ENCODE measurements at places on chromosomes 1 and 21.
A peak's percentile ranks its signal among the peaks of the same experiment; 100 is the strongest.

GRCh38 chr1:115809847-115810246, 31.1 kb downstream of the NHLH2 start:
- DNase-seq = no peak

GRCh38 chr1:162688521-162688920, 56.3 kb downstream of the DDR2 start:
- no peak for DNase-seq

- no peak for DNase-seq
Observed at GRCh38 chr1:31507676-31508530, 68.4 kb upstream of the TINAGL1 start.

DNA sequence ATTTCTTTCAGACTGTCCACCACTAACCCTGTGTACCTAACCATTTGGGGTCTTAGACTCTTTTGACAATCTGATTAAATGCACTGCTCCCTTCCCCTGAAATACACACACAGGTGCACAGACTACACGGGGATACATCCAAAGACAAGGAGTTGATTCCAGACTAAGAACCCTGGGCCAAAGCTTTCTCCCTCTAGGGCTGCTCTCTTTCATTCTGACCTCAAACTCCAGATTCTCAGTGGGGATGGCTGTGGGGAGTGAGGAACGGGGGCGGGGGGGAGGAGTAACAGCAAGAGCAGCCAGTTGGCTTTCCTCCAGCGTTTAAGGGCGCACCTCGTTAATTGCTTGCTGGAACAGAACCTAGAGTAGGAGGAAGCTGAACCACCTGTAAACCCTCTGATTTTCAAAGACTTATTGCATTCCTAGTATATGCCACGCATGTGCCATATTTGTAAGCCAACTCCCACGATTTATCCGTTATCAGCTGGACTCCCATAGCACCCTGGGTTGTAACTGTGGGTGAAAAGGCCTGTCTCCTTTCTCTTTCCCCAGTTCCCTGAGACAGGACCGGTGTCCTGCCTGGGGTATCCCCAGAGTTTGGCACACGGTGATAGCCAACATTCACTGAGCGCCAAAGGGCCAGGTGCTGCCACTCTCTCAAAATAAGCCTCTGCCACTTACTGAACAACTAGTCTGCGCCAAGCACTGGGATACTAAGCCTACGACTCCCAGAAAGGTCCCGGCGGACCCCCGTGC, 920 bp downstream of the MTHFR start:
- DNase-seq = peak; percentile 59

- DNase-seq = no peak
Observed at GRCh38 chr1:95325349-95325748, 91.3 kb downstream of the RWDD3 start.

DNA sequence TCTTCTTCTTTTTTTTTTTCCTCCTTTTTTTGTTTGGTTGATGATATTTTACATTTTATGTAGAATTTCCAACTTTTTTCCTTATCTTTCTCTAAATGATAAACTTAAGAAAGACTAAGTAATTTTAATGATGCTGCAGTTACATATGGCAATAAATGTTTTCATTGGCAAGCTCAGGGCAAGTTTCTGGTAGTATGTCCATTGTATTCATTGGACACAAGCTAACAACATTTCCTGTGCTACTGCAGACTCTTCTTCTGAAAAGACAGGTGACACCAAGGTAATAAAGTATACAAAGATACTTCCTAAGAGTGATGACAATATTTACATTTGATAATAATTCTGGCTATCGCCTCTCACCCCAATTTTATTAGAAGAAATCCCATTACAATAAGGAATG, 219.2 kb upstream of the NFIA start:
- DNase-seq = no peak

DNA sequence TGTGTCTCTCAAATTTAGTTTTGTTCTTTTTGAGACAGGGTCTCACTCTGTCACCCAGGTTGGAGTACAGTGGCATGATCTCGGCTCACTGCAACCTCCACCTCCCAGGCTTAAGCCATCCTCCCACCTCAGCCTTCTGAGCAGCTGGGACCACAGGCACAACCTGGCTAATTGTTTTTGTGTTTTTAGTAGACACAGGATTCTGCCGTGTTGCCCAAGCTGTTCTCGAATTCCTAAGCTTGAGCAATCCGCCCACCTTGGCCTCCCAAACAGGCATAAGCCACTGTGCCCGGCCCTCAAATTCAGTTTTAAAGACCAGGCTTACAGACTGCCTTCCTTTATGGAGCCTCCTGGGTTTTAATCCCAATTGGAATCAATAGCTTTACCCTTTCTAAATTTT, 83.7 kb upstream of the SELENON start:
- DNase-seq = no peak

GRCh38 chr1:67700220-67700619, 15.2 kb downstream of the GADD45A start:
- no peak for DNase-seq

GRCh38 chr1:157193702-157194391, 55.7 kb upstream of the ETV3 start:
- peak; percentile 66 for DNase-seq

DNA sequence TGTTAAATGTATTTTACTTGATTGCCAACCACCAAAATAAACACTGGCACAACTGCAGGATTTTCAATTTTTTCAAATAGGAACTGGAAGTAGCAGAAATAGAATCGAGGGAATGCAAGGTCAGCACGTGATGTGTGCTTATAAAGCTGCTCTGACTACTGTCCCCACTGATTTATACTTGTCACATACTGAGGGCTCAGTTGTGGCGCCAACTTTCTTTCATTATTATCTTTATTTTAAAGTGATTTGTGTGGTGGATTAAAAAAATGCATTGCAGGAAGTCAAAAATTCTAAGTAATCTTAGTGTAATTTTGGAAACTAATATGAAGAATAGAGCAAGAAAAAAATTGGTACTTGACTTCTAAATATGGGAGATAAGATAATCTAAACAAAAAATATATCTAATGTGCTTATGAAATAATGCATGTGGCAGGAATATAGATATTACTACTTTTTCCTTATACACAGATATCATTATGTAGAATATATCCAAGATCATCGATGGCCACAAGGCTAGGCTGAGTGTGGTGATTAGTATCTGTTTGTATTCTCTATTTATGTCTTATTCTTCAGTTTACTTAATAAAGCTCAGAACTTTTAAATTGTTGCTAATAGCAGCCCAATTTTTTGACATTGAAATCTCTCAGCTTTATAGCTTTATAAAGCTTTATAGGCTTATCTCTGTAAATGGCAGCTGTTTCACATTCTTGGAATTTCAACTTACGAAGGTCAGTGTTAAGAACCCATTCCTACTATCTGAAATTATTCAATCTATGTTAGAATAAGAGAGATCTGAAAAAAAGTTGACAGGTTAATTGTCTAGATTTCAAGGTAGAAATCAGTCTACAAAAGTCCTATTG, 404.5 kb upstream of the ADAMTS5 start:
- no peak for DNase-seq

- no peak for DNase-seq
Observed at GRCh38 chr21:33026443-33026858, 716 bp downstream of the OLIG2 start.

DNA sequence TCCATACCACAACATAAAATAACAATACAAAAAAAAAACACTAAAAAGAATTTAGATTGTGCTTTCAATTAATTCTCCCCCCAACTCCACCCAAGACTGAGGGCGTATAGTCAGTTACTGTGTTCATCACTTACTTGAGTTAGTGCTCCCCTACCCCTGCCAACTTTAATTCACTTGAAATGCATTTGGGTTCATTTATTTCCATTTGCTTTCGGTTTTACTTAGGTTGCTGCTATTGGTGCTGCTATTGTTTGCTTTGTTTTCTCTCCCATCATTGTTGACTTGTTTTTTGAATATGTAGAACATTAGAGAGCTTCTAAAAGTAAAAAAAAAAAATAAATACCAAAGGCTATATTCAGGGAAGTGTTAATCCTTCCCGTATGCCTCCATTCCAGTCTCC, 10.7 kb upstream of the CYYR1 start:
- DNase-seq = no peak

DNA sequence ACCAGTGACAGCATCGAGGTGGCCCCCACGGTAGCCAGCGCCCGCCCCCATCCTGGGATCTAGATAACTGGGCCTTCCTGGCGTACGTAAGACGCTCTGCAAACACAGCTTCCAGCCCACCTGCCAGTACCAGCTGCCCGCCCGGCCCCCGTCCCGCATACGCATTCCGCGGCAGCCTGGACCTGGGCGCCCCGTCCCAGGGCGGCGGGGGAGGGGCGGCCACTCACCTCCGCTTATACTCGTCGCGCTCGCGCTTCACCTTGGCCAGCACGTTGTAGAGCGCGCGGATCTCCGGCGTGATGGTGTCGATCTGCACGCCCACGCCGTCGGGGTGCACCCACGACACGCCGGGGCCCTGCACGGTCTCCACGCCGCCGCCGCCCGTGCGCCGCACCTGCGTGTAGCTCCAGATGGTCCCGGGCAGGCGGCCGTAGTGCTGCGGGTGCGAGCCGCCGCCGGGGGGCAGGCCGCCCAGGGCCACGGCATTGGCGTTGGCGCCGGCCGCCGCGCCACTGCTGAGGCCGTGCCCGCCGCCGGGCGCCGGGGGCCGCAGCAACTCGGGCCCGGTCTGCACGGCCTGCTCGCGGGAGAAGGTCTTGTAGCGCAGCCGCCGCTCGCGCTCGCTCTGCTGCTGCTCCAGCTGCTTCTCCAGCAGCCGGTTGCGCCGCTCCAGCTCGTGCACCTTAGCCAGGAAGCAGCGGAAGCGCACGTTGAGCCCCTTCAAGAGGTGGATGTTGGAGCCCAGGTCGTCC, 859 bp downstream of the IFFO2 start:
- peak; percentile 27 for DNase-seq

DNA sequence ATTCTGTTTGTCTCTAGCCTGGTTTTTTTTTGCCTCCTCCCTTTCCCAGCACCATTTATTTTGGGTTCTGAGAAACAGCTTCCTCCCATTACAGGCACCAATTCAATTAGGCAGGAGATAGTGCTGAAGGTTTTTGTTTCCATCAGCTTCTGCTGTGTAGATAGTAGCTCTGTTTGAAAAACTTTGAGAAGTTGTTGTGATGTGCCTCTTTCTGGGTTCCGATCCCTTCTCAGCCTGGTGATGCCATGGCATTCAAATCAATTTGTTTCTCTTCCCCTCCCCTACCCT, 109.0 kb downstream of the NFIA start:
- DNase-seq = no peak

DNA sequence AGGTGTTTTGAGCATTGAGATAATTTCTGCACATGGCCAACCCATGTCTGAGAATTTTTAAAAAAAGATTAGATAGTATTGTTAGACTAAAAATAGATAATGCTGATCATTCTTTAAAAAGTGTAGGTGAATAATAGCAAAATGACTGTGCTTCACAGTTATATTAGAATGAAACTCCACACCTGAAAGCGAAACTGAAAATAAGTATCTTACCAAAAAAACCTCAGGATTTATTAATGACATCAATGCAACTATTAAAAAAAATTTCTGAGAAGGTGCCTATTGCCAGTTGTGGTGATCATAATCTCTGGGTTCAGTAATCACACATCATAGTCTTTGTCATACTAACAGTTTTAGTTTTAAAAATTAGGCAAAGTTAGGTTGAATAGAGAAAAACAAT, 36.5 kb downstream of the PLA2G4A start:
- no peak for DNase-seq

DNA sequence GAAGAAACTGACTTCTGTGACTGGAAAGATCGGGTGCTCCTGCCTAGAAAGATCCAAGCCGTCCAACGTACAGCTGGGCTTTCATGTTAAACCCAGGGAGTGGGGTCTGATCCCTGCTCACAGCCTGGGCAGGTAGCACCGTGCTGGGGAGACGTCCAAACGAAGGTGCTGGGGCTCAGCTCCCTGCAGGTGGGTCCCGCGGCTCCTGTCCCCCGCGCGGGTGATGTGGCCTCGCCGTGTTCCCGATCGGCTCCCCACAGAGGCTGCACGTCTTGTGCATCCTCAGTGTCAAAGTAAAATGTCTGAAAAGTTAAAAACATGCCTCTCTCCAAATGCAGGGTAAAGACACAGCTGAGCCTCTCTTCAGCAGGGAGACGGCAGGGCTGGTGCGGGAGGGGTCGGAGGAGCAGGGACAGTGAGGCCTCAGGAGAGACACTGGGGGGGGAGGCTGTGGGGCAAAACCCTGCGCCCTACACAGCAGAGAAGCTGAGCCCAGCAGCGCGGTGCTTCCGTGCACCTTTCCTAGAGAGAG, 40.1 kb upstream of the COL6A2 start:
- no peak for DNase-seq

GRCh38 chr1:246146804-246147523, 360.1 kb downstream of the SMYD3 start:
- DNase-seq = peak; percentile 63

DNA sequence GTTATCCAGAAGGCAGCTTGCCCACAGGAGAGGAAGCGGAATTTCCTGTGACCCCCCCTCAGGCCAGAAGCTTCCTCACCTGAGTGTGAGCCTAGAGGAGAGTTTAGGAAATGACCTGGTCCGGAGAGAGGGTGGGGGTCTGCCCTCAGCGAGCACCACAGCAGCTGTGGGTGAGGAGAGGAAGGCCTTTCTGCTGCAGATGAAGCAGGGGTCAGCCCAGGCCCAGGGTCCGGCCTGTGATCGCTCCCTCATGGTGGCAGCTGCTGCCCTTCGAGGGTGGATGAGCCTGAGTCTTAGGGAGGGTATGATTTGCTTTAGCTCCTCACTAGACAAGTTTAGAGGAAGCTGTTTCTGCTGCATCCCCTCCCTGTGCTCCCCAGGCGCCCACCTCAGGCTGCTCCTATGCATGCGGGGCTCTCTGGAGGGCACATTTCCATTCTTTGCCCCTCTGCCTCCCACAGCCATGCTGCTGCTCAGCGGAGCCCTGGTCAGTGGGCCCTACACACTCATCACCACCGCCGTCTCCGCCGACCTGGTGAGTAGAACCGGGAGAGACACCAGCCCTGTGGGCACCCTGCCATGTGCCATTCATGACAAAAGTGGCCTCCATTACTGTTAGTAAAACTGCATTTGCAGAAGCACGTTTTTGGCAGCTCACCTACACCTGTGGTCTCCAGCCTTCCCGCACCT, 53.0 kb downstream of the SLC37A1 start:
- no peak for DNase-seq

DNA sequence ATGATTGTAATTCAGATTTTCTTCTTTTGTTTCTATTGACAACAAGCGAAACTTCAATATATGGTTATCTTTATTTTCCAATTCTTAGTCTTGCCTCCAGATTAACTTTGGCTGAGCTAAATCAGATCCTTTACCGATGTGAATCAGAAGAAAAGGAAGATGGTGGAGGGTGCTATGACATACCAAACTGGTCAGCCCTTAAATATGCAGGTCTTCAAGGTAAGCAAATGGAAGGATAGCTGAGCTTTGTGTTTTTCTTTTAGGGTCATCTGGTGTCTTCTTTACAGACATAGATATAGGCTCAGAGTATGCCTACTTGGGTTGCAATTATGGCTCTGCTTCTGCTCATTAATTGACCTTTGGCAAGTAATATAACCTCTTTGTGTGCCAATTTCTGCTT, 37.7 kb downstream of the AGL start:
- DNase-seq = no peak

GRCh38 chr1:204445860-204446412, 34.3 kb upstream of the PPP1R15B start:
- DNase-seq = peak; percentile 10

- DNase-seq = no peak
Observed at GRCh38 chr1:237809099-237809498, 81.6 kb downstream of the ZP4 start.

- no peak for DNase-seq
Observed at GRCh38 chr1:77398152-77398551, 116.3 kb downstream of the AK5 start.

- no peak for DNase-seq
Observed at GRCh38 chr1:97366984-97367383, 553.9 kb downstream of the DPYD start.
